ENCODE measurements at places on chromosomes 2 and 18. TPM values are rescaled to one million over a fixed set of nuclear protein-coding genes. Genes with fewer than 3 reads are reported as not detected.

The ABCG8 gene
- not detected for total RNA-seq

DNA sequence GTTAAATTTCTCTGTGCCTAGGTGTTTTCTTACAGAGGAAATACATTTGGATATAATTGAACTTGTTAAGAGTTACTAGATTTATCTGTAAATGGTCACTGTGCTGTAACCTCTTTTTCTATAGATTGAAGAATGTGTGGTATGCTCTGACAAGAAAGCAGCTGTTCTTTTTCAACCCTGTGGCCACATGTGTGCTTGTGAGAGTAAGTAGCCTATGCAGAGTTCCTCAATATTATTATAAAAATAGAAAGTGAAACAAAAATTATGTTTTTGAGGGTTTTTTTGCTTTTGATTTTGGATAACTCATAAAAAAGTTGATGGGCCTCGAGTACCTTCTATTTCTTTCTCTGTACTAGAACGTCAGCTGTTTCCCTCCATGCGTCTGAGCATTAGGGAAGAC, 112.4 kb downstream of the MIB1 start:
- no peak for DNase-seq

DNA sequence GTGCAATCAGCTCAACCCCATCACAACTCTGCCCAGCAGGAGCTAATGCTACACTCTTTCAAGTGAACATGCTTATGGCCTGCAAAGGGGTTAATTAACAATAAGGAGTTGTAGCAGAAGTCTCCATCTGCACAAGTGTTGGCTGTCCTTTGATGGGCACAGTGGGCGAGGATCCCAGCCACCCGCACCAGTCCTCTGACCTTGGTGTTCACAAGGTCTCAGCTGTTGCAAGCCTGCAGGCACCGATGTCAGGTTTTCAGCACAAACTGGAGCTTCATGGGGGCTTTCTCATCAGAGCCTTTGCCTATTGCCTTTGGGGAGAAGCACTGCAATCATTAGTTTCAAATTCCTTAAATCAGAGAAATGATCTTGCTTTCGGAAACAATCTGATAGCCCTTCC, 60.9 kb upstream of the TMEM178A start:
- DNase-seq, result no peak

DNA sequence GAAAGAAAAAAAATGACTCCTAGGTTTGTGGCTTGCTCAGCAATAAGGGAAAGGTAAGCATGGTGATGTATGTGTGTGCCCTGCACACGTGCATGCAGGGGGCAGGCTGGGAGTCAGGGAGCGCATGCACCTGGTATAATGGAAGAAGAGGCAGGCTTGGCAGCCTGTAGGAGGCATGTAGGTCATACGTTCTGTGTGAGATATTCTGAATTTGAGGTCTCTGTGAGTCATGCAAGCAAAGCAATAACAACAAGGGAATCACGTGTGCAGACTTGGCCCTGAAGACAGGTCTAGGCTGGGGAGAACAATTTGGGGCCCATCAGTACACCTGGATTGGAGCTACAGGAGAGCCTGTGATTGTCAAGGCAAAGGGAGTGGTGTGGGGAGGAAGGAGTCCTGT, 94.5 kb upstream of the TTC39C start:
- no peak for DNase-seq

DNA sequence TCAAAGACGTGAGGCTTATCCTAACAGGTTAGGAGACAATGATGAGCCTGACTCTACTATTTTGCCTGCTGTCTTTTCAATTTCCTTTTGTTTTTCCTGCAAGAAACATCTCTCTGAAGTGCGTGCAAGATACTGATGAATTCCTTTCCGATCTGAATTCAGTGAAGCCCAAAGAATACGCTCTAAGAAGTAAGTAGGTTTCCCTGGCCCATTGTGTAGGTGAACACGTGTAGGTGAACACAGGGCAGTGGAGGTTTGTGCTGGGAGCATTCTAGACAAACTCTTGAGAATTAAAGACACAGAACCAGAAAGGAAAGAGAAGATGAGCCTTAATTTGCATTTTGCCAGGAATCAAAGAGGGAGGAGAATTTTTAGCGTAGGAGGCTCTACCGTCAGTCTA, 132.0 kb downstream of the ZNF532 start:
- no peak for DNase-seq

- no peak for DNase-seq
These were observed 45.0 kb downstream of the EEF1B2 start for GRCh38 chr2:206204710-206205109.

- DNase-seq, result no peak
These were observed 136.9 kb upstream of the SIX3 start for GRCh38 chr2:44804406-44805265.

- DNase-seq, result no peak
These were observed 21.6 kb upstream of the NFE2L2 start for GRCh38 chr2:177285892-177286715.

DNA sequence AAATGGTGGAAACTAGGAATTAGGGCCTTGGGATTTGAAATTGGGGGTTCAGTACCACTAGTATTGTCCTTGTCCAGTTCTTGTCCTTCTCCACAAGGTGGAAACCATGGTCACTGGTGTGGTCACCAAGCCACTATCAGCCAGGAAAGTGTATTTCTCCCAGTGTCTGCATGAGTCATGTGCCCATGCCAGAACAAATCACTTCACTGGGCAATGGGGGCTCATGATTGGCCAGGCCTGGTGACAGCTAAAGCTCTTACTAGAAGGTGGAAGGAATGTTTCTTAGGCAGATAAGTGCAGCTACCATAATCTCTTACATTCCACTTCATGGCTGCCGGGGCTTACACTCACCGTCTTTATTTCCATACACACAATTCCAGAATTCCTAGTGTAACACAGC, 124.8 kb upstream of the TACR1 start:
- DNase-seq, result no peak

- DNase-seq, result no peak
These were observed 204.9 kb downstream of the PID1 start for GRCh38 chr2:229066121-229066715.

DNA sequence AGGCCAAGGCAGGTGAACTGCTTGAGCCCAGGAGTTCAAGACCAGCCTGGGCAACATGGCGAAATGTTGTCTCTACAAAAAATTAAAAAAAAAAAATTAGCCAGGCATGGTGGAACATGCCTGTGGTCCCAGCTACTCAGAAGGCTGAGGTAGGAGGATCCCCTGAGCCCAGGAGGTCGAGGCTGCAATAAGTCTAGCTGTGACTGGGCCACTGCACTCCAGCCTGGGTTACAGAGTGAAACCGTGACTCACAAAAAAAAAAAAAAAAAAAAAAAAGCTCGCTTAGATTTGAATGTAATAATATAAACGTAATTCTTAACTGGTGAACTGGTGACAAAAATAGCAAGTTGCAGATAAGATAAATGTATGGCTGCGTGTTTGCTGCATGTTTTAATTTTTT, 56.5 kb downstream of the TFCP2L1 start:
- no peak for DNase-seq

DNA sequence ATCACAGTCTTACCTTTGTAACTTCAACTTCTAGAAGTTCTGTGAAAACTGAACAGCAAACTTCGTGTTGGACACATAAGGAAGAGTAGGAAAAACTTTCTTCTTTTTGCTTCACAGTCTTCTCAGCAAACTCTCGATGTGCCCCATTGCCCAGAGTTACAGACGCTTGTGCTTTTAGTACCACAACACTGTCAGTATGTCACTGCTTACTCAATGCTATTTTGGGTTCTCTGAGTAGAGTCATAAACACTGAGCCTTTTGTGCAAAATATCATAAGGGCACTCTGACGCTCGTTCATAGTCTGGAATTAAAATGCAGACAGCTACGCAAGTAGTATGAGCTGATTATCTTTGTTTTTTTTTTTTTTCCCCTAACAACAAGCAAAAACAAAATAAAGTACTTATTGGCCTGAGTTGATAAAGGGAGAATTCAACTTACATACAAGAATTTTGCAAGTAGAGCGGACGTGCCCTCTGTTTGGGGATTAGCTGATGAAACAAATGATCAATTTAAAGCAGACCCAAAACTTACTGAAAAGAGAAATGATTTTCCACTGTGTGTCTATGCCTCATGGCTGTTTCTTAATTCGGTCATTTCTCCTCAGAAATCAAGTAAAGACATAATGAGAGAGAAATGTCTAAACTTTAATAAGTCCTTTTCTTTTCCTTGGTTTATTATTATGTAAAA, at the start of gene CDH19:
CDH19 (minus strand) TSS at position 150 of the 687 bp plus-strand sequence. CDS start 31,886 bp downstream, outside the sequence.
- DNase-seq, result no peak

GRCh38 chr2:234840336-234840735, 111.5 kb upstream of the SH3BP4 start:
- peak; percentile 63 for DNase-seq

The REG3A gene
- total RNA-seq, result not detected

The DNAJC5G gene
- not detected for total RNA-seq

The SERPINB7 gene
- 0.16 TPM for total RNA-seq

DNA sequence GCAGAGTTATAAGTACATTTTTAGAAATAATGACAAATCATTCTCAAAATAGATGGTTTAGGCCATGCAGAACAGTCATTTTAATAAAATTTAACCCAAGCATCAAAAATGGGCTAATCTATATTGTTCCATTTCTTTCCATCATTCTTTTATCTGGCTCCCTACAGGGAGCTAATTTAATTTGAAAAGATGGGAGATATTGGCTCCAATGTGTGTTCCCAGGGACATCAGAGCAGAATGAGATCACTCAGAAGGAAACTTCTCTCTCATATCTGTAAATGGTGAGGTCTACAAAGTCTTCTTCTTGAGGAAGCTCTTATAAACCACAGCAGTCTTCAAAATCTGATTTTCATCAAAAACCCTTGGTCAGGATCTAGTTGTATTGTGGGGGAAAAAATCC, 119.4 kb upstream of the RAB6C start:
- no peak for DNase-seq

DNA sequence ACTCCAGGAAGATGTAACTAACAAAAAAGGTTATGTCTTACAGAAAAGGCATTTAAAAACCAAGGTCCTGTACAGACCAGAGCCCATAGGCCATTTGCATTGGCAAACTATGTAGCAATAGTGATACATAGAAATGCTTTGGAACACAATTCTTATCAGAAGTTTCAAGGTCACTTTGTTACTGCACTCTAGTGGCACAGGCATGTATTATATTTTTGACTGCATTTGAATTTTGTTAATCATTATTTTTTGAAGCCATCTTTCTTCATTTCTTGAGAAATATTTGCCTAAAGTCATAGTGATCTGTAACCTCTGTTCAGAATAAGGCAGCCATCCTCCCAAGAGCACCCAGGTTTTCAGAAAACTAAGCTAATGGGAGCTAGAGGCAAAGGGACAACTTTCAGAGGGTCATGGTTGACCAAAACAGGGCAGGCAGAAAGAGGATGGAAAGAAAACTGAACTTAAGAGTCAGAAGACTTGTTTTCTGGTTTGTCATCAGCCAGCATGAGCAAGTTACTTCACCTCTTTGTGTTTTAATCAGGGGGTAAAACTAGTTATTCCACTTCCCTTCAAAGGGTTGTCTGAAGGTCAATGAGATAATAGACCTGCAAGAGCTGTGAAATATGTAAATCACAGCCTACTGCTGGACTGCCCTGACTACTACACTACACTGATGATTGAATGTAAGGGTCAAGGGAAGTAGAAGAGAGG, 41.5 kb downstream of the SLC38A11 start:
- peak; percentile 74 for DNase-seq

DNA sequence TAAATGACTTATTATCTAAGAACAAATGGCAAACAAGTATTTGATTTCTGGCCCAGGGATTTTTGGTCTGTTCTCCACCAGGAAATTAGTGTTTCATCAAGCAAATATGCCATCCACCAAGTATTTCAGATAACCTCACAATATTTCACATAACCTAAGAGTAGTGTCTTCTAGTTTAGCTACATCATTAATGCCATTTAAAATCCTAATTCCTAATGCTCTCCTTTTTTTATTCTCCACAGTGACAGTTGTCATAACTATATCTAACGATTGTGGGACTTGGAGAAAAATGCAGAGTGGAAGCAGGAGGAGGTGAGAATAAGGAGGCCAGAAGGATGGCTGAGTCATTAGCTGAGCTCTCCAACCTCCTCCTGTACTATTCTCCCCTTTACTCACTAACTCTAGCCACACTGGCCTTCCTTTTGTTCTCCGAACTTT, 58.5 kb upstream of the CTLA4 start:
- DNase-seq, result no peak

DNA sequence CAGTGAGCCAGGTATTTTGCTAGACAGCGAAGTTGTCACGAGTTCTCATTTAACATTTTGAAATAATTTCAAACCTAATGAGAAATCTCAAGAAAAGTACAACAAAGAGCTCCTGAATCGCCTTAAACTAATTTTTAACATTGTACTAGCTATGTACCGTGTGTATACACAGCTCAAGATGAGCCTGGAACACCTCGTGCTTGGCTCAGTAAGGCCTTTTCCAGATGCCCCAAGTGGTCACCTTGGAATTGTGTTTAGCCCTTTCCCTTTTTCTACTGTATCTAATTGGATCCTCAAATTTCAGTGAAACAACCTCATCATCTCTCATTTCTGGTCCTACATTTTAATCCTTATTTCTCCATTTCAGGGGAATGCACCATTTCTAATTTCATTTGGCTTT, 7.2 kb downstream of the PTPN4 start:
- no peak for DNase-seq

GRCh38 chr2:196160101-196160500, 11.3 kb downstream of the STK17B start:
- DNase-seq, result peak; percentile 85

DNA sequence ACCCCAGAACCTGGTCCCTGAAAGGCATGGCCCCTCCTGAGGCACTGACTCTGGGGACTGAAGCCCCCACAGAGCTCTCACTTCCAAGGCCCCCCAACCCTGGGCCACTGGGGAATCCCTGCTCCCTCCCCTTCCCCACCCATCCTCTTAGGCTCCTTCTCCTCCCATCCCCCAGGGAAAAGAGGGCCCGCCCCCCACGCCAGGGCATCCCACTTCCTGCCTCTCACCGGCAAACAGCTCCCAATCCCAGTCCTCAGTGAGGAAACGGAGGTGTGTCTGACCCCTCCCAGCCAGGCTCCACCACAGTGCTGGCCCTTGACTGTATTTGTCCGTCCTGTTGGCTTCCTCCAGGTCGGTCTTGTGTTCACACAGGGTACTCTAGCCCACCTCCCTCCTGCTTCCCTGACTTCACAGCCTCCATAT, 35.0 kb upstream of the PTMA start:
- DNase-seq, result peak; percentile 80

The PLGLB2 gene
- not detected for total RNA-seq

DNA sequence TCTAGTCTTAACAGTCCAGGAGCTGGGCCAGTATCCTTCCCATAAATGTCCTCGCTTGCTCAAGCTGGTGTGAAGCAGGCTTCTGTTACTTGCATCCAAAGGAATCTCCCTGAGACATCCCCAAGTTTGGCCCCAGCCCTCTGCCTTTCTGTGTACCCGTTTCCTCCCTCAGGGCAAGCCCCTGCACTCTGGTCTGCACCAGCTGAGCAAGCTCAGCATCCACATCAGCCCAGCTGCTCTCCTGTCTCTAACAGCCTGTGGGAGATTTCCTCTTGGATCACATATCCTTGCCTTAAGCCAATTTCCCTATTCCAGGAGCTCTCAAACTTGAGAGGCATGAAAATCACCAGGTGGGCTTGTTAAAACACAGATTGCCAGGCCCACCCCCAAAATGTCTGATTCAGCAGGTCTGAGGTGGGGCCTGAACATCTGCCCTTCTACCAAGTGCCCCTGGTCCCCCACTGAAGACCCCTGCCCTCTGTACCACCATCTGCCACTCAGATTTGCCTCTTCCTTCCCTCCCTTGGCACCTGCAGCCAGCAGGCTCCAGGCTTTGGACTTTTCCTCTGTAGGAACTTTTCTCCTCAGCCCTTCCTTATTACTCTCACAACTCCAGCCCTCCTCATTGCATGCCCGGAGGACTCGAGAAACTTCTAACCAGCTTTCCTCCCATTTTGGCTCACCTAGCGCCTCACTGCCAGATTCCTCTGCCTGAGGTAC, 32.1 kb downstream of the REEP1 start:
- DNase-seq, result no peak

The AKAIN1 gene
- total RNA-seq, result not detected

- DNase-seq, result no peak
These were observed 3.7 kb upstream of the AFF3 start for GRCh38 chr2:100145893-100146656.

The EGR4 gene
- 2.2 TPM for total RNA-seq
